ENCODE measurements at places on chromosomes 11 and 22.
A peak's percentile ranks its signal among the peaks of the same experiment; 100 is the strongest.

- DNase-seq, result no peak
Observed at GRCh38 chr11:12044799-12045198, 36.4 kb upstream of the DKK3 start.

GRCh38 chr11:62771144-62772021 is at the start of gene TAF6L:
Gene TAF6L, plus strand, starts transcription at chr11:62771396. Its CDS starts 4,388 bp downstream, at chr11:62775784.
- DNase-seq, result peak; percentile 95

GRCh38 chr11:7545611-7546010 is 31.8 kb downstream of the PPFIBP2 start:
- DNase-seq, result no peak

GRCh38 chr11:36569095-36569494 is 1.3 kb downstream of the RAG1 start:
- no peak for DNase-seq

DNA sequence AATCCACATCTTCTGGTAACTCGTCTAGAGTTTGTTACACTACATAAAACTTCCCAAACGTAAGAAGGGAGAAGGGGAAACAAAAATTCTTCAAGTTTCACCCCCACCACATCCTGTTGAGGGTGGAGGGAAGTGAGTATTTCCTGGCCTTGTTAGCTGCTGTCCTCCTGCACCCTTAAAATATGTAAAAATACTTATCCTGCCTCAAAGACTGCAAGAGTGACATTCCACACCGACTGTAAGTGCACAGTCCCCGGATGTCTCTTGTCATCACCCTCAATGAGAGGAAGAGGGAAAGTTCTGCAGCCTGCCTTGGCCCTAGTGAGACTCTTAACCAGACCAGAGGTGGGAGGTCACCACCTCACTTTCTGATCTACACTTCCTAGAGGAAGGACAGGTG is 3.3 kb downstream of the TMEM121B start:
- no peak for DNase-seq

- no peak for DNase-seq
Observed at GRCh38 chr11:32433914-32434355, 1.4 kb downstream of the WT1 start.

GRCh38 chr11:16805938-16806337 is 67.5 kb downstream of the C11orf58 start:
- no peak for DNase-seq

DNA sequence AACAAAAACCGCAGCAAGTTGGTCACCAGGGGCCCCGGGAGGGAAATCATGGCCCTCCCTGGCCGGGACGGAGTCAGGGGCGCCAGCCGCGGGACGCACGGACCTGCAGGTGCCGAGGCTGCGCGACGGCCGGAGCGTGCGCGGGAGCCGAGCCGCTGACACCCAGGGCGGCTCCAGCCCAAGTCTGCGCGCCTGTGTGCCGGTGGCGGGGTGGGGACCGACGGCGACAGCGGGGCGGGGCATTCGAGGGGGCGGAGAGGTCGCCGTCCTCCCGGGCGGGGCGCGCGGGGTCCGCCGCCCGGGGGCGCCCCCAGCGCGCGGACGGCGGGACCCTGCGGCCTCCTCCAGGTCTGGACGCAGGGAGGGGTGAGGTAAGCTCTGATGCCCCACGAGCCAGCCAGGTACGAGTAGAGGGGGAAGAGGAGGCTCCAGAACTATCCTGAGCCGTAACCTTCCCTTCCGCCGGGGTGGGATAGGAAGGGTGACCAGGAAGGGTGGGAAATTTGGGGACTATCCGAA is at the start of gene ESAM:
Gene ESAM, minus strand, starts transcription at position 186 of the 519 bp plus-strand sequence. Its CDS starts 136 bp downstream, at position 50.
- DNase-seq, result no peak

GRCh38 chr11:126329644-126330211 is 25.8 kb upstream of the ST3GAL4 start:
- no peak for DNase-seq

- DNase-seq, result no peak
Observed at GRCh38 chr11:79253280-79253679, 187.6 kb downstream of the TENM4 start.

DNA sequence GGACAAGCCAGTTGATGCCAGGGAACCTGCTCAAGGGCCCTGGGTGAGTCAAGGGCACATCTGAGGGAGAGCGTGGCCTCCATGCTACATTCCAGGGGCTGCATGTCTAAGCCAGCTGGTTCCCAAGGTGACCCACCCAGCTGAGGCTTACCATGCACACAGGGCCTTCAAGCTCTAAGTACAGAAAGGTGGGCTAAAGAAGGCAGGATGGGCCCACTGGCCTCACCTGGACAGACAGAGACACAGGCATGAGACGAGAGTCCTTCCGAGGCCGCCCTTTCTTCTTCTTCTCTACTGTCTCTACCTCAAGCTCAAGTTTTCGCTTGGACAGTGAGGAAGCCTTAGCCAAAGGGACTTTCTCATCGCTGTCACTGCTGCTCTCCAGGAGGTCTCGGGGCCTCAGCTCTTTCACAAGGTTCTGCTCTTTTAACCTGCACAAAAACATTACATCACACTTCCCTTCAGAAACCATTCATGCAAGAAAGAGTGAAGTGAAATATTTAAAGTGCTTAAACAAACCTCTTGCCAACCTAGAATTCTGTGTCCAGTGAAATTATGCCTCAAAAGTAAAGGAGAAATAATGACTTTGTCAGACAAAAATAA is 69.9 kb downstream of the HIRA start:
- no peak for DNase-seq

- DNase-seq, result no peak
Observed at GRCh38 chr11:65579291-65579690, 3.4 kb downstream of the EHBP1L1 start.

DNA sequence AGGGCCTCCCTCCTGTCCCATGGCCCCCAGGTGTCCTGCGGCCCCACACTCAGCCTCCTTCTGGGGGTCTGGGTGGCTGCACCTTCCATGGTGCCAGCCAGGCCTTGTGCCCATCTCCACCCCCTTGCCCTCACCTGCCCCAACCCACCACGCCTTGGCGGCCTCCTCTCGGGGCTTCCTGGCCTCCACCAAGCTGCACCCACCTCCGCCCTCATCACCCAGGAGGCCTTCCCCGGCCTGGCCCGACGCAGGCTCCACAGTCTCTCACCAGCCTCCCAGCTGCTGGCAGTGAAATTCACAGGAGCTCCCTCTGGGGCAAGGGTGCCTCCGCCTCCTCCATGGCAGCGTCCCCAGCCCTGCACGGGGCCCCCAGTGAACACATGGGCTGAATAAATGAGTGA is 35.9 kb upstream of the WNT7B start:
- DNase-seq, result no peak

- no peak for DNase-seq
Observed at GRCh38 chr11:73542175-73542574, 55.7 kb downstream of the FAM168A start.

DNA sequence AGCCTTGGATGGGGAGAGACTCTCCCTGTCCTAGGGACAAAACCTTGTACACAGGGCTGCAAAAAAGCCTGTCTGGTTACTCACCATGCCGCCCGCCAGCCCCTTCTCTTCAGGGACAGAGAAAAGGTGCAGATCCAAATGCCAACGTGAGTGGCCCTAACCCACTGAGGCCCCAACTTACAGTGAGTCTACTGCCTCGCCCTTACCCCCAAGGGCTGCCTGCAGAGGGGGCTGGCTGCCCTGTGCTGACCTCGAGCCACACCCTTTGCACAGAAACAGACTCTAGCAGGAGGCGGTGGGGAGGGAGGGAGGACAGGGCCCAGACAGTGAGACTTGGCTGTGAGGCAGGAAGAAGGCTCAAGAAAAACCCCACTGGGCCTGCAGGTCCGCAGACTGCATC is 13.6 kb upstream of the CHST1 start:
- DNase-seq, result no peak

DNA sequence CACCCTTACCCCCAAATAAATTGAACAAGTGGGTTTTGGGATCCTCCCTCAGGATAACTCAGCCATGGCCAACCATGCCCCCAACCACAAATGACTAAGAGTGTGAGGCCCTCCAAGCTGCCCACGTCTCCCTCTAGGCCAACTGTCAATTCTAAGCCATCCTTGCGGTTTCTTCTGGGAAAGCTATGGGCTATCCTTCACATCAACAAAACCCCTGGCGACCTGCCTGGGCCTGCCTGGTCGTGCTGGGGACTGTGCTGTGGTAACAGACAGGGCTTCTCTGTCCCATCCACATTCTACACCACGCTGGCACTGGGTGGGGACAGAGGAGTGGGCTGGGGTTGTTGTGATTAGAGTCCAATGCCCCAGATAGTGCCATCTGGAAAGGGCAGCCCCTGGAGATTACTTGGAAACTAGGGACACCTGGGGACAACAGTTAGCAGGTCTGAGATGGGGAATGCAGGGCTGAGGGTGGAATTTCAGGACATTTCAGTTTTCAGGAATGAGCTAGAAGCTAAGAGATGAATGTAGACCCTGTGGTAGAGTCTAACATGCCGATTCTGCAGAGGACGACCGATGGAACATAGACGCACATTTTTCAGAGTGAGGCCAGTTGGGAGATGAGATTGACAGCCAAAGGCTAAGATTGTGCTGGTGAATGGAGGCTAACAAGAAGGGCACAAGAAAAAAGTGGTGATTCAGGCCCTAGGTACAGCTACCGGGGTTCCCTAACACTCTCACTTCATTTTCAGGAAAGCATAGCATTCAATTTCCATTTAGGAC is 131.9 kb downstream of the RASSF10 start:
- DNase-seq, result no peak

DNA sequence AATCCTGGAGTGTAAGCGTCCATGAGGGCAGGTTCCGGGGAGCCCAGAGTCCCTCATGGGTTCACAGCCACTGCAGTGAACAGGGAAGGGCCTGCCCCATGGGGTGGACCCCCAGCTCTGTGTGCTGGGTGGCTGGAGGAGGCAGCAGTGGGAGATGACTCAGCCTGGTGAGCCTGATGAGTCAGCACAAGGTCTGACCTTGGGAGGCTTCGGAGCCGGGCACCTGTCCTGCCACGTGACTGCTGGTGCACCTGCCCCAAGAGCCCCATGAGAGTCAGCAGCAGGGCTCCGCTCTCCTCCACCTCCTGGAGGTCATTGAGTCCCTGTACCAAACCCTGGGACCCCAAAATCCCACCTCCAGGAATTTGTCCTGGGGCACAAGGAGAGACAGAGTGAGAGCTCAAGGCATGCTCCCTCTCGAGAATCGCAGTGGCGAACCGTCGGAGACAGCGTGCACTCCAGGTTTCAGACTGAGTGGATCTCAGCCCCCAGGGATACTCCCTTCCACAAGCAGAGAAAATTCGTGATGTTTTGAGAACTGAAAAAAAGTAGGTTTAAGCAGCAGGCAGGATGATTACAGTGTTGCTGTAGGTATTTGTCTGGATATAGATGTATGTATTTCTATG is 1221.7 kb downstream of the BRD1 start:
- DNase-seq, result peak; percentile 32

DNA sequence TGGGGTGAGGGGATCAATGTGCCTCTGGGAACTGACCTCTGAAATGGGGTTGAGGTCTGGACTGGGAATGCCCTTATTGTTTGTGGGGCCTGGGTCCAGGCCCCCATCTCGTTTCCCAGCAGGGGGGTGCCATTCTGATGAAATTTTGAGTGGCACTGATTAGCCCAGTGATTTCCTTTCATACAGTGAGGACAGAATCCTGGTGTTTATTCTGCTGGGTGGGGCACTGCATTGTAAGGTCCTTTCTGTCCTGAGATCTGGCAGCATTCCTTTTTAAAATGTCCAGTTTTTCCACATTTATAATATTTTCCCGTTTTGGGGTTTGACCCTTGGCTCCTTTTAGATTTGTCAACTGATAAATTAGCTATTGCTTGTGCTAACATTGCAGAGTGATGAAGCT is 27.1 kb downstream of the OR10A6 start:
- no peak for DNase-seq

DNA sequence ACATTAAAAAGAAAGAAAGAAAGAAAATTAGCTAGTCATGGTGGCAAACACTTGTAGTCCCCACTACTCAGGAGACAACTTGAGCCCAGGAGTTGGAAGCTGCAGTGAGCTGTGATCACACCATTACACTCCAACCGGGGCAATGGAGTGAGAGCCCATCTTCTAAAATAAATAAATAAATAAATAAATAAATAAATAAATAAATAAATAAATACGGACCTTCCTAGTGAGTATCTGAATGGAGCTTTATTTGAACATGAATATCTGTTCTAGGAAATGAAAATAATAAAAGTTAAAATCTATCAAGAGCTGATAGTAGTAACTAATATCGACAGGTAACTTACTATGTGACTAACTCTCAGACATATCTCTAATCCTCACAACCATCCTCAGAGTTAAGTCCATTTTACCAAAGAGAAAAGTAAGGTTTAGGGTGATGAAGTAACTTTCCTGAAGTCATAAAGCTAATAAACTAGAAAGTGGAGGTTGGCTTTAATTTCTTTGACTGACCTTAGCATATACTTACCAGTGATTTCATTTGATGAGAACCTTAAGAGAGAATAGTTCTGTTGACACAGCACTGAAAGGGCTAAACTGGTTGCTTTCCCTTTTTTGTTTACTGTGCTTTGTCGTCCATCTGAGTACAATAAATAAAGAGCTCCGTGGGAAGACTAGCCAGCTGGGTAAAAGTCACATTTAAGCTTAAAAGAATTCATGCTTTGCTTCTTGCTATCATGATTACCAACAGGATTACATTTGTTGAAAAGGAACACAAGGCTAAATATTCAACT is 22.4 kb downstream of the ENTHD1 start:
- no peak for DNase-seq

- no peak for DNase-seq
Observed at GRCh38 chr11:112005422-112006094, 19.6 kb upstream of the DLAT start.

DNA sequence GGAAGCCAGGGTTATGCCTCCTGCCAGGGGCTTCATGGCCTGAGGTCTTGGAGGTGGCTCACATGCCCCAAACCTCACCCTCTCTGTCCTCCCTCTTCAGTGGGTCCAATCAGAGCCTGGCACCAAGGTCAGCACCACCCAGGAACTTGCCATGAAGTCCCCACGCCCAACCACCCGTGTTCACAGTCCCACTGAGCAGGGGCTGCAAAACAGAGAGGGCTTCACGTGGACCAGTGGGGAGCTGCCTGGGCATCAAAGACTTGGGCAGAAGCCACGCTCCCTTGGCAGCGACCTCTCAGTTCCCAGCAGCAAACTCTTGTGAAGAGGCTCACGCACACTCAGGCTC is 425.8 kb upstream of the B3GAT1 start:
- DNase-seq, result no peak

DNA sequence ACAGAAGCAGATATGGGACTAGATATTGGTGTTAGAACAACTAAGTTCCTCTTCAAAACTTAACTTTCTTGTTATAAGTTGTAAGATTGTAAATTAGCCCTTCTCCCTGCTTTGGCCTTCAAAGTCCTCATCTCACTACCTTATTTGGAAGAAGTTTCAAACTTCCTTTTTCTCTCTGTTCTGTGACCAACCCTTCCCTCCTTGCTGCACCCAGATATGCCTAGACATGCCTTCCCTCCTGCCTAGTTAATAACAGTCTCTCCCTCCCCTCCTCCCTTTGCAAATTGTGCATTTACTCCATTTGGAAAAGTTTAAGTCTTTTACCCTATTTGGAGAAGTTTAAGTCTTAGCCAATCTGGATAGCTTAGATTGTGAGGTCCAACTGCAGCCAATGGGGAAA is 4.9 kb downstream of the OR52K2 start:
- no peak for DNase-seq

DNA sequence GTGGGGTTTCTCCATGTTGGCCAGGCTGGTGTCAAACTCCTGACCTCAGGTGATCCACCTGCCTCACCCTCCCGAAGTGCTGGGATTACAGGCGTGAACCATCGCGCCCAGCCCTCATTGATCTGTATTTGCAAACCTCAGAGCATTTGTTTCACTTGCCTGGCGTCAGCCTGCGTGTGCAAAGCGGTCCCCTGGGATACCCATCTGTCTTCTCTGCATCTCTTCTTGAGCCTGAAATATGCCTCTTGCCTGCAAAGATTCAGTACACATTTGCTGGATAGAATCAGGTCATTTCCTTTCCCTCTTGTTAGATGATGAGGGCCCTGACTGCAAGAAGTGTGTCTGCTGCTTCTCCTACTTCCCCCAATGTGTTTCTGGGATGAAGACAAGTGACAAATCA is 1291.0 kb downstream of the TBC1D22A start:
- DNase-seq, result no peak

Data from DMS153 (cell line).